ENCODE measurements at places on chromosomes 2 and 18.

- DNase-seq: no peak
These were observed 31.6 kb downstream of the PCBP1 start for GRCh38 chr2:70118798-70119454.

DNA sequence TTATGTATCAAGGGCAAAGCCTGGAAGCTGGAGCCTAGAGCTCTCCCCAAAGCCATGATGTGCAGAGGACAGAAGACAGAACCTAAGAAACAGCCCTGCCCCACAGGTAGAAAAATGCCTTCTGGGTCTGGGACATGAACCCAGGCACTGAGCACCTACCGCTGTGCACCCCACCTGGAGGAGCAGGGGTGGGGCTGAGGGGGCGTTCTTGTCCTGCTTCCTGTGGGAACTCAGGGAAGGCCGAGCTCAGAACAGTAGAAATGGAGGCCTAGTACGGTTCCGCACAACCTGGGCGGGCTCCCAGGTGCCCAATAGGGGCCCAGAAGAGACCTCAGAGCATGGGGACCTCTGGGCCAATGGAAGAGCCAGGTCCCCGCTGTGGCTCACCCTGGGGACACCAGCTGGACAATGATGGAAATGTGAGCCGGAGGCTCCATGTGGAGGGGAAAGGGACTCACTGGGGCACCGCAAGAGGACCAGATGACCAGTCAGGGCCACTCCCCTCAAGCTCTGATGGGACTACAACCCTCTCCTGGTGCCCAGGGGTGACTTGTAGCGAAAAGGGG lies 3.2 kb downstream of the CRACDL start:
- DNase-seq: no peak

DNA sequence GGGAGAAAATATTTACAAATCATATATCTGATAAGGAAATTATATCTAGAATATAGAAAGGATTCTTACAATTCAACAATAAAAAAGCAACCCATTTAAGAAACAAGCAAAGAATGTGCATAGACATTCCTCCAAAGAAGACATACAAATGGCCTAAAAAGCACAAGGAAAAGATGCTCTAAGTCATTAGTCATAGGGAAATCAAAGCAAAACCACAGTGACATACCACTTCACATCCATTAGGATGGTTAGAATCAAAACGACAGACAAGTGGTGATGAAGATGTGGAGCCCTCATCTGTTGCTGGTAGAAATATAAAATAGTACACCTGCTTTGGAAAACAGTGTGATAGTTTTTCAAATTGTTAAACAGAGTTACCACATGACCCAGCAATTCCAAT lies 48.2 kb downstream of the MAPRE2 start:
- DNase-seq: no peak

GRCh38 chr18:41034413-41034812 lies 920.6 kb upstream of the PIK3C3 start:
- DNase-seq: no peak

- DNase-seq: peak; percentile 52
These were observed 3.6 kb upstream of the ARL4C start for GRCh38 chr2:234500394-234501006.

- DNase-seq: no peak
These were observed 45.0 kb upstream of the RIT2 start for GRCh38 chr18:43160509-43160908.
